ENCODE measurements at places on chromosomes 1 and 21. TPM values are rescaled to one million over a fixed set of nuclear protein-coding genes. Genes with fewer than 3 reads are reported as not detected.

NECTIN4 gene
- 0.40 TPM for total RNA-seq

ANKRD45 gene
- 0.22 TPM for total RNA-seq

AMPD1 gene
- not detected for total RNA-seq

ANGPTL3 gene
- total RNA-seq, result not detected

KRTAP19-3 gene
- not detected for total RNA-seq

MROH9 gene
- not detected for total RNA-seq

KLHDC9 gene
- total RNA-seq, result 0.79 TPM

HMCN1 gene
- total RNA-seq, result 9.6 TPM

TDRD5 gene
- not detected for total RNA-seq

CD1B gene
- total RNA-seq, result not detected

RAB7B gene
- 0.13 TPM for total RNA-seq

TFF3 gene
- total RNA-seq, result not detected

FCN3 gene
- not detected for total RNA-seq

ARHGEF16 gene
- total RNA-seq, result 0.27 TPM
